GM23338 (cell line): ENCODE measurements at places on chromosomes 11 and 22. TPM values are rescaled to one million over a fixed set of nuclear protein-coding genes. Genes with fewer than 3 reads are reported as not detected.

Gene LARGE2
- total RNA-seq: 74.5 and 107 TPM in 2 replicates

Gene MMP12
- not detected in 2 replicates for total RNA-seq

Gene TRIM51
- total RNA-seq: not detected in 2 replicates

Gene MS4A7
- 0.07 TPM in 1 of 2 replicates, not detected in the other for total RNA-seq

Gene APLNR
- total RNA-seq: 0.10 and 0.12 TPM in 2 replicates

Gene MUC6
- total RNA-seq: not detected in 2 replicates

Gene SLC25A17
- total RNA-seq: 40.0 and 43.6 TPM in 2 replicates

Gene MMP13
- total RNA-seq: not detected in 2 replicates

Gene BTG4
- total RNA-seq: 0.31 TPM in 1 of 2 replicates, not detected in the other

Gene OR51G1
- total RNA-seq: not detected in 2 replicates
